ENCODE measurements at places on chromosomes 16 and 17. TPM values are rescaled to one million over a fixed set of nuclear protein-coding genes. Genes with fewer than 3 reads are reported as not detected.
A peak's percentile ranks its signal among the peaks of the same experiment; 100 is the strongest.

Gene ARL5C
- total RNA-seq: not detected

- no peak for DNase-seq
Measured at GRCh38 chr16:2038382-2039231, 9.0 kb downstream of the NTHL1 start.

Gene FGF11
- total RNA-seq: 3.7 TPM

DNA sequence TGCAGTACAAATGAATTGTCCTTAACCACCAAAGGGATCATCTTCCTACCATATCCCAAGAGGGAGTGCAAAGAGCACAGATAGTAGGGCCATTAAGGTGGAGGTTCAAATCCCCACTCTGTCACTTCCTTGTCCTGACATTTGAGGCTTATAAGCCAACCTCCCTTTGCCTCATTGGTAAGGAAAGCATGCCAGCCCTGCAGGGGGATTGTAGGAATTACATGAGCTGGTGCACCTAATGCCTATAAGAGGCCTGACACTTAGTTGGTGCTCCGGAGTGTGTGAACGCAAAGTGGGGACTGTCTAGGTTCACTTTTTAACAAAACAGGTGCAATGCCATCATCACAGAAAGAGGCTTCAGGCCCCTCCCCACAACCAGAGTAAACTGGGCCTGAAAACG lies 374.4 kb downstream of the SNX29 start:
- no peak for DNase-seq

- peak; percentile 81 for DNase-seq
Measured at GRCh38 chr16:87207509-87207908, 109.7 kb downstream of the C16orf95 start.

DNA sequence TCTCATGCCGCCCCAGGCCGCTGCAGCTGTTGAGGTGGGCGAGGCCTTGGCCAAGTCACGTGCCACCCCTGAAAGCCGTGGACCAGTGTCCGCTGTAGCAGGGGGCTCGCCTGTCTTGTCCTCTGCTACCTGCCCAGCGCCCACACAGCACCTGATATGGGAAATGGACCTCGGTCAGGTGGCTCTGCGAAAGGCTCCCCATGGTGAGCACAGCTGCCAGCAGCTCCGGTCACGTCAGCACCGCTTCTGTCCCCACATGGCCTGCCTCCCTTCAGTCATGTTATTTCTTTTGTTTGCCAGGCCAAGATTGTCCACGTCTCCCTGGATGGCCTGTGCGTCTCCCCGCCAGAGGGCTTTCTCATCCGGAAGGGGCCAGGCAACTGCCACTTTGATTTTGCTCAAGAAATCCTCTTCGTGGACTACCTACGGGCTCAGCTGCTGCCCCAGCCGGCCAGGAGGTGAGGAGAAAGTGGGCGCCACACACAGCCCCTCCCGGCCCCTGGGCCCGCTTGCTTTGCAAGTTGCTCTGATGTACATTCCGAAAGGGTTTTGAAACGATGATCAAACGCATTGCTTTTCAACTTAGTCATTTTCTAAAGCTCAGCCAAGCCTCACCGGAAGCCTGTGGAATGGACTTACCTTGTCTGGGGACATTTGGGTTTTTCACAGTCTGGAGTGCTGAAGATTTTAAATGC lies 219.8 kb downstream of the KATNIP start:
- peak; percentile 97 for DNase-seq

- DNase-seq: peak; percentile 91
Measured at GRCh38 chr17:80761110-80761871, 216.7 kb downstream of the RPTOR start.

Gene ABCC6
- 3.6 TPM for total RNA-seq

- DNase-seq: peak; percentile 79
Measured at GRCh38 chr16:2895813-2896212, 12.8 kb downstream of the FLYWCH2 start.

Gene HBA1
- not detected for total RNA-seq

DNA sequence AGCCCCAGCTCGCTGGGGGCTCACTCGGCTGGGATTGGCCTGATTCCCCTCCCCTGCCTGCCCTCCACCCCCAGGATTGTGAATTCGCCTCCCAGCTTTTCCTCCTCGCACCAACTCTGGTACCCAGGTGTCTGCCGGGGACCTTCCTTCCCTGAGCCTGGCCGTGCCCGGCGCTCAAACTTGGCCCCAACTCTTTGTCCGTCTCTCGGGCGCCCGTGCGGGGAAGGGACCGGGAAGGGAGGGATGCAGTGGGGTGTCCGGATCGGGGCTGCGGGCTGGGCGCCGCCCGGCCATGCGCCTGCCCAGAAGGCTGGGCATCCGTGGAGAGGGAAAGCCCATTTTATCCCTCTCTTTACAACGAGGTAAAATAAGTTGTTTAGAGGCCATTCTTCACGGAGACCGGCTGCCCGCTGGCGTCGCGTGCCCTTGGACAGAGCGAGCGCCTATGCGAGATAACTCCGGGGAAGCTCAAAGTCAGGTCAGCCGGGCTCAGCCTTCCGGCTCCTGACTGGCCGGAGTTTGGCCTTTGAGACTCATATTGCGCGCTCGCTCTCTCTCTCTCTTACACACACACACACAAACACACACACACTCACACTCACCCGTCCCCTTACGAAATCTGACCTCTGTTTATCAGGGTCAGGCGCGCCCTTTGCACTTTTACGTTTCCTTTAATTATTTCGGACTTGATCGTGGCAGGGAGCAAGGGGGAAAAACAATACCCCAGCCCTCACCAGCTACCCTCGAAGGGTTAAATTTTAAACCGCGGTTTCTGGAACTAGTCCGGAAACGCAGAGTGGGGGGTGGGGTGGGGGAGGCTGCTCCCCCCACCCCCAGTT lies 774 bp upstream of the MAF start:
- peak; percentile 18 for DNase-seq

DNA sequence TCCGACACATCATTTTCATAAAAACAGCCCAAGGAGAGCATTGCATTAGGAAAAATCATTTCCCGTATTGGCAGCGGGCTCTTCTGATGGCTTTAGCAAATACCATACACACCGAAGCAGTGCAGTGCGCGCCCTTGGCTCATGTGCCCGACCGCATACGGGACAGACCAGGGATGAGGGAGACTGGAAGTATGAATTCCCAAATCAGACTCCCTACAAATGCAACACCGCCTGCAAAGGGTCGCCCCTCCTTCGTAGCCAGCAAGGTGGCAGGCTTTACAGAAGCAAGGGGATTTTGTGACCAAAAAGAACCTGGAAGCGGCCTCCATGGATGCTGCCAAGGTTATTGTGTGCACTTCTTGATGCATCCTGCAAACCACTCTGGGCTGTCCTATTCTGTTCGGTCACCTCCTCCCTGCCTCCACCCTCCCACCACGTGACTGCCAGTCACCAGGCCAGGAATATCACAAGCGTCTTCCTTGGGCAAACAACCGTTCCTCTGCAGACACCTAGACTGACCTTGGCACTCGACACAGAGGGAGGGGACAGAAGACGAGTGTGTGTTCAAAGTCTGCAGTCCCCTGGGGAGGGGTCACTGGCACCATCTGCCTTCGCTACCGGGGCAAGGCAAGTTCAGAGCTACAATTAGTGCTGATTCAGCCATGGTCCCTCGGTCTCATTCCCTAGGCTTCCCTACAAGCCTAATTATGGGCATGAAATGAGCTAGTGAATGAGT lies 460.4 kb downstream of the SLC39A11 start:
- DNase-seq: peak; percentile 49

DNA sequence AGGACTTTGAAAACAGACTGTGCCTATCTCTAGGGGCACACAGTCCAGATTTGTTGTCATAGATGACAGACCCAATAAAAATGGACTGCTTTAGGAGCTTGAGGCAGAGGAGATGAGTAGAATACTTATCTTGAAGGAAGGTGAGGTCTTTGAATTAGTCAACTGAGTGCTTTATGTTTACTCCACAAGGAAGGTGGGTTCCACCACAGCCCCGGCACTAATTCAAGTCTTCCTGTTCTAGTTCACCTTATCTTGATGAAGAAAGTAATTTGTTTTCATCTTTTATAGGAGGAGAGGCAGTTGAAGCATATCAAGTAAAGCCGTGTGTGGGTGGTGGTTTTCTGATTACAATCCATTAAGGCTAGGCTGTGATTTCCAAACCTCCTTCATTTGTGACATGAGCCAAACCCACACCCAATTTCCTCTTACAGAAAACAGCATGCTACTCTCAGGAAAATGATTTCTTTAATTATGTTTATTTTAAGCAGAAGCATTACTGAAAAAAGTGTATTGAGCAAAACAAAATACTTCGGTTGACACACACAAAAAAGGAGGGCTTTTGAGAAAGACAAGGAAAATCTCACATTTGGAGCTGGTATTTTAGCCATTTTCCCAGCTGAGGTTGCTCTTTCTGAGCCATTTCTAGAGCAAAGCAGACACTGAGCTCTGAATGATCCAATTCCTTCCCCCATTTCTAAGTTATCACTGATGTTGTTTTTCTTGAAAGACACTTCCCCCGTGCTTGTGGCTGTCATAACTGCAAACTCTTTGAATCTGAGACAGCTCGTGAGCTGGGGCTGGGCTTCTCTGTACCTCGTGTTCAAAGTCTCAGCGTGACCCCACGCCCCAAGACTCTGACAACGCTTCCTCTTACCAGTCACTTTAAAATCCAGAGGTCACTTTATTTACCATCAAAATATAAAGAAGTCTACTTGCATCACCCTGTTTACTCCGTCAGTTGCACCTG lies 35.4 kb downstream of the CDRT15 start:
- DNase-seq: peak; percentile 8

- DNase-seq: no peak
Measured at GRCh38 chr17:1783271-1783670, 21.4 kb downstream of the SERPINF1 start.

DNA sequence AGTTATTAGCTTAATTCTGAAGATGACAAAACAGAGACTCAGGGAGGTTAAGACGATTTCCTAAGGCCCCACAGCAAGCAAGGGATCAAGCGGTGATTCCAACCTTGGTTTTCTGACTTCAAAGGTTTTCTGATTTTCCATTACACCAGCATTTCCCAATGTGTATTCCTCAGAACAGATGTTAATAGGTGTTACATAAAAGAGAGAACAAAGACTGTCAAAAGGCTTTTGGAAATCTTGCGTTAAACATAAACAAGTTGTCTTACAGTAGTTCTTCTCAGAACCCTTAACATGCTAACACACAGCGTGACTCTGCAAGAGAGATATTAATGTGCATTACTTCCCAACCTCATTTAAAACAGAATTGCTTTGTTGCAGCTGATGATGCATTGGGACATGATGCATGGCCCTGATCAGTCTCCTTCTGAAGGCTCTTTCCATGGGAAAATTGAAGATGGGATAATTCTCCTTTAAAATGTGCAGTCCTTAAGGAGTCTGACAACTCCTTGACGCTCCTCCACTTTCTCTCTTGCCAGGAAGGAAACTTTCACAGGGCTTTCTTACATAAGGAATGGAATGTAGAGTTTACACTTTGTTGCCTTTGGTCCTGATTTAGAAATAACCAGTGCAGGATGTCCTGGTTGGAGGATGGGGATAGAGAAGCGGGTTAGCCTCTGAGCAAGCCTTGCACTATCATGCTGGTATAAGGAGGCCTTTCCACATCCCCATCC lies 21.5 kb upstream of the MMD start:
- DNase-seq: no peak

- DNase-seq: no peak
Measured at GRCh38 chr16:52957199-52957598, 95.5 kb downstream of the CHD9NB start.

DNA sequence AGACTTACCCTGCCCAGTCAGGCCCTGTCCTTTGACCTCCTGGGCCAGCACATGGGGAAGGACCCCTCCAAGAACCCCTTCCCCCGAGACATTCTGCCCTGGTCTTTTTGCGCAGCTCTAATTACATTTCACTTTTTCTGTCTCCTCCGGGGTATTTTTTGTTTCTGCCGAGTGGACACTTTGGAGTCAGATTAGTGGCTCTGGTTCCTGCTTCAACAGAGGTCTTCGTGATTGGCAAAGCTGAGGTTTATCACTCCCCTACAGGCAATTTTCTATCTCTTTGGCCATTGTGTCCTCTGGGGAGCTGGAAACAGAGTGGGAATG lies 23.5 kb downstream of the ANKRD40 start:
- DNase-seq: no peak

- no peak for DNase-seq
Measured at GRCh38 chr17:81030741-81031565, 4.0 kb upstream of the BAIAP2 start.

- DNase-seq: no peak
Measured at GRCh38 chr17:30240177-30240576, 4.7 kb upstream of the SLC6A4 start.

GRCh38 chr16:82184213-82184612 lies 14.2 kb upstream of the MPHOSPH6 start:
- DNase-seq: no peak

- DNase-seq: no peak
Measured at GRCh38 chr17:27488231-27488630, 32.0 kb downstream of the KSR1 start.

Gene UNKL
- 13.0 TPM for total RNA-seq

Gene OR2C1
- total RNA-seq: not detected

Gene APPBP2
- 23.6 TPM for total RNA-seq

Gene SDR42E1
- 0.64 TPM for total RNA-seq

DNA sequence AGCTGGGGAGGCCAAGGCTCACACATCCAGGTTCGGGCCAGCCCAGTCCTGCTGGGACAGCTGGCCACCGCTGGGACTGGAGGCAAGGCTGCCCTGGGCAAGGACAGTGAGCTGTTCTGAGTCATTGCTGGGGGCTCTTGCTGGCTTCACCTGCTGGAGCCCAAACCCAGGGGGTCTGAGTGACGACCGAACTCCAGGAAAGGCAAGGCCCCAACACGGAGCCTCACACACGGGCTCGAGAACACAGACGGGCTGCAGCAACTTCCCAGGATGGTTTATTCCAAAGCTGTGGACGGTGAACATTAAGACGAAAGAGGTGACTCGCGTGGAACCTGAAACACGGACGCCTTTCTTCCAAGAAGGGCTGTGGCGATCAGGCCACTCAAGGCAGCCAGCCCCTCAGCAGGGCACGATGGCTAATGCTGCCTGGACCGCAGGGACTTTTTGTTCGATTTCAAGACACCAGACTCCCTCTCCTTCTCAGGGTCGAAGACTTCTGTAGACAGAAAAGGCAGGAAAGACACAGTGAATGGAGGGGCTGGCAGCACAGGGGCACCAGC lies 21.5 kb downstream of the KDM8 start:
- DNase-seq: no peak

DNA sequence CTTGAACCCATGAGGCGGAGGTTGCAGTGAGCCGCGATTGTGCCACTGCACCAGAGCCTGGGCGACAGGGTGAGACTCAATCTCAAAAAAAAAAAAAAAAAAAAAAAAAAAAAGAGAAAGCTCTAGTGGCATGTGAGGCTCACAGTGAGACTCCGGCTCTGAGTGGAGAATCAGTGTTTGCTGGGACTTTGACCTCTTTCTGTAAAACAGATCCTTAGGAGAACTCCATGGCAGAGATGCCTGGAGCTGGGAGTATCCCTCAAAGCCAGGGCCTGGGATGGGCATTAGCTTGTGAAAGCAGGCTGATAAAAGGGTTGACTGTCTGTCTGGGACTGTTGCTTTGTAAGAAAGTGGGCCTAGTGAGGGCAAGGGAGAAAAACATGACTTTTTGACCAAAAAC lies 46.4 kb downstream of the ZNF207 start:
- no peak for DNase-seq

Data from M059J (cell line).